Small intestine (tissue), 16 donors: ENCODE measurements at places on chromosomes 6 and 20. TPM values are rescaled to one million over a fixed set of nuclear protein-coding genes. Genes with fewer than 3 reads are reported as not detected.

The DYNLT1 gene
- 242 TPM for polyA plus RNA-seq

The LY6G6D gene
- polyA plus RNA-seq, result 0.22 TPM

The PDE7B gene
- polyA plus RNA-seq, result 1.4 TPM

The STX11 gene
- 1.0 TPM for polyA plus RNA-seq

The MTHFD1L gene
- polyA plus RNA-seq, result 14.2 TPM

The LY6G5C gene
- 2.9 TPM for polyA plus RNA-seq

DNA sequence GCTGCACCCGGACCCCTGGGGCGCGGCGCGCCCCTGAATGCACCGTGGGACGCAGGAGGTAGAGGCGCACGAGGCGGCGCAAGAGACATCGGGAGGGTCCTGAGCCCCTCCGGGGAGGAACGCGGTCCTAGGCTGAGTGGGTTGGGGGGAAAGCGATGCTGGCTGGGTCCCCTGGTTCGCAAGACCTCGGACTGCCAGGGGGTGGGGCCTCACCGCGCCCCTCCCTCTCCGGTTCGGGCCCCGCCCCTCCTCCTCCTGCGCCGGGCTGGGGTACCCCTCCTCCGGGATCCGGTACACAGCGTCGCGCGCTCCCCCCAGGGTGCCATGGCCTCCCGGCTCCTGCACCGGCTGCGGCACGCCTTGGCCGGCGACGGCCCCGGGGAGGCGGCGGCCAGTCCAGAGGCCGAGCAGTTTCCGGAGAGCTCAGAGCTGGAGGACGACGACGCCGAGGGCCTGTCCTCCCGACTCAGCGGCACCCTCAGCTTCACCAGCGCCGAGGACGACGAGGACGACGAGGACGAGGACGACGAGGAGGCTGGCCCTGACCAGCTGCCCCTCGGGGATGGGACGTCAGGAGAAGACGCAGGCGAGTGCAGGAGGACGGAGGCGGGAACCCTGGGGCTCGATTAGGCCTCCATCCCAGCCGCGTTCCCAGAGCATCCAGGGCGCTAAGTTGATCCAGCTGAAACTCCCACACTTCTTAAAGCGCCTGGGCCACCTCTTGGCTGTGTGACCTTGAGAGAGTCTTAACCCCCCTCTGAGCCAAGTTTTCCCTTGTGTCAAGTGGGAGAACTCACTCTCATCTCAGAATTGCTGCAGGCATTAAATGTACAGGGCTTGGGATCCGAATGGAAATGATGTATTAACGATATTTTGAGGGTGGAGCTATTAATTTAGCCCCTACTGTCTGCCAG, 541 bp downstream of the SNX21 start:
- H3K4me1 ChIP-seq, result no peaks in the 10 kb centered on the region
- DNase-seq, result peak; percentile 79
- H3K4me3 ChIP-seq, result peak overlapping the region; percentile 72
- peak overlapping the region; percentile 54 for H3K27ac ChIP-seq
- no peaks in the 10 kb centered on the region for H3K27me3 ChIP-seq

DNA sequence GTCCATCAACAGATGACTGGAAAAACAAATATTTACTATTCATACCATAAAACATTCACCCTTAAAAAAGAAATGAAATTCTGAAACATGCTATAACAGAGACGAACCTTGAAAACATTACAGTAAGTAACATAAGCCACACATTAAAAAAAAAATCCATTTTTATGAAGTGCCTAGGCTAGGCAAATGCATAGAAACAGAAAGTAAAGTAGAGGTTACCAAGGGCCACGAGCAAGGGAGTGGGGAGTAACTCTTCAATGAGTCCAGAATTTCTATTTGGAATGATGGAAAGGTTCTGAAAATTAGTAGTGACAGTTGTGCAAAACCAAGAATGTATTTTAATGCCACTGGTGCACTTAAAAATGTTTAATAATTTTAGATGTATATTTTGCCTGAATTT, 47.7 kb downstream of the STAU1 start:
- H3K4me1 ChIP-seq, result no peaks in the 10 kb centered on the region
- H3K27ac ChIP-seq, result no peak overlapping the region
- H3K36me3 ChIP-seq, result peaks cover 9% of the 10 kb centered on the region
- H3K27me3 ChIP-seq, result no peaks in the 10 kb centered on the region
- DNase-seq, result no peak
- no peak overlapping the region for H3K4me3 ChIP-seq

GRCh38 chr6:81556551-81556950, 195.9 kb downstream of the TENT5A start:
- no peaks in the 10 kb centered on the region for H3K36me3 ChIP-seq
- peaks cover 6% of the 10 kb centered on the region for H3K4me1 ChIP-seq
- no peak overlapping the region for H3K27ac ChIP-seq
- no peaks in the 10 kb centered on the region for H3K27me3 ChIP-seq
- no peak overlapping the region for H3K4me3 ChIP-seq
- DNase-seq, result no peak

- H3K36me3 ChIP-seq, result peaks cover 8% of the 10 kb centered on the region
- H3K27ac ChIP-seq, result no peak overlapping the region
- DNase-seq, result no peak
- no peaks in the 10 kb centered on the region for H3K4me1 ChIP-seq
Measured at GRCh38 chr6:17688481-17688880, 18.2 kb downstream of the NUP153 start.

DNA sequence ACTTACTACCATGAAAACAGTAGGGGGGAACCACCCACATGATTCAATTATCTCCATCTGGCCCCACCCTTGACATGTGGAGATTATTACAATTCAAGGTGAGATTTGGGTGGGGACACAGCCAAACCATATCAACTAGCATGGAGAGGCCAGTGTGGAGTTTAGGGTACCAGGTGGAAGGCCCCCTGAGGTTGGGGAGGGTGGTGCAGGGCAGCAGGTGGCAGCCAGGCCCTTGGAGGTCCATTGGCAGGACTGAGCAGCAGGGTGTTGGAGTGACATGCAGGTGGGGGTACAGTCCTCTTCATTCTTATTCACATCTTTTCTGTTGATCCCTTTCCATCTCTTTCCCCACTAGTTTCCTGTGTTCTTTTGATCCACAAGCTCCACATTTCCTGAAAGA, 42.9 kb downstream of the PHACTR3 start:
- no peak overlapping the region for H3K4me3 ChIP-seq
- H3K4me1 ChIP-seq, result no peaks in the 10 kb centered on the region
- no peak for DNase-seq
- H3K36me3 ChIP-seq, result no peaks in the 10 kb centered on the region
- H3K27ac ChIP-seq, result no peak overlapping the region

DNA sequence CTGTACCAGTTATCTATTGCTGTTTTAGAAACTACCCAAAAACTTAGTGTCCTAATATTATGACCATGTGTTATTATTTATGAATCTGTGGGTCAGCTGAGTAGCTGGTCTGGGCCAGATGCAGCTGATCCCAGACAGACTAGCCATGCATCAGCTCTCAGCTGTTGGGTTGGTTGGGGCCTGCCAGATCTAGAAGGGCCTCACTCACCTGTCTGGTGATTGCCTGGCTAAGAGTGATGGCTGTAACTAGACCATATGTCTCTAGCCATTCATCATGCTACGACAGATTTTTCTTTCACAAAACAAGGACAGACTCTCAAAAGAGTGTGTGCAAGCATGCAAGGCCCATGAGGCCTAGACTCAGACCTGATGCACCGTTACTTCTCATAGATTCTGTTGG, 403.2 kb downstream of the SAMD5 start:
- no peaks in the 10 kb centered on the region for H3K36me3 ChIP-seq
- no peaks in the 10 kb centered on the region for H3K4me1 ChIP-seq
- H3K27ac ChIP-seq, result no peak overlapping the region
- H3K4me3 ChIP-seq, result no peak overlapping the region
- DNase-seq, result no peak
- no peaks in the 10 kb centered on the region for H3K27me3 ChIP-seq

DNA sequence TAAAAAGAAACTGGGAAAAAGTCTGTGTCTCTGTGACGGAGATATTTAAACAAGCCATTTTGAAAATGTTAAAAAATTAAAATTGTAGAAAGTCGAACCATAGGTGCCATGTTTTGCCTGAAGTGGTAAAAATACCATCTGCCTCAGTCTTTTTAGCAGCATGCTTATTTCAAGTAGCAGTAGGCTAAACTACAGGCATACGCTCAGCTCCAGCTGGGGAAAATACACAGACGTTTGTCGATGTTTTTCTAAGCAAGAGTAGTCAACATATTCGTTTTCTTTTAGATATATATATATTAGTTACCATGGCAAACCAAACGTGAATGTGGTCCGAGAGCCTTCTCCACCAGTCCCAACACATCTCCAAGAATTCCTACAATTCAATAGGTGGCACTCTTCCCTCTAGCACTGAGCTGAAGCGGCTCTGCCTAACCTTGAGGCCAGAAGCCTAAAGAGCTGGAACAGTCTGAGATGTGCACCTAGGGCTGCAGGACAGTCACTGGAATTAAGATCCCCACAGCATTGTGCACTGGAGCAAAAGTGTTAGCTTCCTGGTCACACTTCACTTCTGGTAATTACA, 70.2 kb upstream of the BEND3 start:
- H3K27me3 ChIP-seq, result no peaks in the 10 kb centered on the region
- peaks cover 11% of the 10 kb centered on the region for H3K36me3 ChIP-seq
- no peaks in the 10 kb centered on the region for H3K4me1 ChIP-seq
- no peak overlapping the region for H3K4me3 ChIP-seq

GRCh38 chr6:65569505-65569904, 137.5 kb downstream of the EYS start:
- no peak overlapping the region for H3K4me3 ChIP-seq
- H3K36me3 ChIP-seq, result no peaks in the 10 kb centered on the region
- H3K4me1 ChIP-seq, result no peaks in the 10 kb centered on the region
- H3K27ac ChIP-seq, result no peak overlapping the region

DNA sequence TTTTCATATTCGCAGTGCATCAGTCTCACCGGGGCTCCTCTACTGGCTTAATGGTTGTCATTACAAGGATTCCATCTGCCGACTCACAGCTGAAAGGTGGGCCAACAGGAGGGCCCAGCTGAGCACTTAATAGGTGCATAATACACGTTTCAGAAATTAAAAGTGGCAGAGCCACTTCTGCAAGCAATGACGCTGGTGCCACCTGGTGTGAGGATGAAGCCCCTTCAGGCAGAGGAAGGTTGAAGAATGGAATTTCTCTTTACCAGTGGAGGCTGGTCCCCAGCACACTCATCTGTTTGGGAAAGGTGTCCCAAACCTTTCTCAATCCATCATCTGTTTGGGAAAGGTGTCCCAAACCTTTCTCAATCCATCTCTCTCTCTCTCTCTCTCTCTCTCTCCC, 8.2 kb upstream of the STMND1 start:
- H3K27me3 ChIP-seq, result peaks cover 3% of the 10 kb centered on the region
- no peaks in the 10 kb centered on the region for H3K4me1 ChIP-seq
- no peak for DNase-seq
- no peak overlapping the region for H3K27ac ChIP-seq
- H3K4me3 ChIP-seq, result no peak overlapping the region
- H3K36me3 ChIP-seq, result no peaks in the 10 kb centered on the region

- peaks cover 7% of the 10 kb centered on the region for H3K4me1 ChIP-seq
- H3K36me3 ChIP-seq, result no peaks in the 10 kb centered on the region
- no peak within 1 kb of the TSS for H3K4me3 ChIP-seq
- H3K27me3 ChIP-seq, result peaks cover 24% of the 10 kb centered on the region
- peak; percentile 77 for DNase-seq
- no peak within 1 kb of the TSS for H3K27ac ChIP-seq
Measured at GRCh38 chr6:28258877-28259777, at the start of gene NKAPL. Gene NKAPL (plus strand): TSS chr6:28259297. CDS start chr6:28259372, 75 bp downstream.
